SJSA1 (cell line): ENCODE measurements at places on chromosomes 11 and 22. TPM values are rescaled to one million over a fixed set of nuclear protein-coding genes. Genes with fewer than 3 reads are reported as not detected.

DNA sequence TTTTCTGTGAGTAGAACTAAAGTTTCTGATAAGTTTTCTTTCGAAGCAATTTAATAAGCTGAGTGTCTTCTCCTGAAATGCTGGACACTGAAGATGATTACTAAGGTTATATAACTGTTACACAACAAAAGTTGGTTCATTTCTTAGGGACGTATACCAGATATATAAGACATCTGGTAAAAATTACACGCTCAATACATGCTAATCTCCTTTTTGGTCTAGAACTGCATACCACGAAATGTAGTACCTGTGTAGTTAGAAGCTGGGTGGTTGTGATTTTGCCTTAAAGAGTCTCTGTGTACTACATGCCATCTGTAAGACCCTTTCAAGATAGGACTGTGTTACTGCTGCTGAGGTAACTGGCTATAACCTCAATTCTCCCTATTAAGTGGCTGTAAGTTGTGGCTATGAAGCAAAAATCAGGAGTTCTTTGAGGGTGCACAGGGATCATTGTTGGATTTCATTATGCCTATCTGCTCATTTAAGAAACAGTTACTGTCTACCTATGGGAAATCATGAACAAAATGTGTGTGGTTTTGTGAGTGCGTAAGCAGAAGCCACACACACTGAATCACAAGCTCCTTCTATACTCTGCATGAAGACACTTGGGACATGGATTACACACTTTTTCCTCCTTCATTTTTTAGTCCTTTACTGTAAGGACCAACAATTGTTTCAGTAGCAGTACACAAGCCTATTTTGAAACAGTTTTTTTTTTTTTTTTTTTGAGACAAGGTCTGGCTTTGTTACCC, 195.9 kb downstream of the SWAP70 start:
- DNase-seq, result no peak

GRCh38 chr11:125263268-125263790, 98.8 kb downstream of the PKNOX2 start:
- peak; percentile 64 for DNase-seq

DNA sequence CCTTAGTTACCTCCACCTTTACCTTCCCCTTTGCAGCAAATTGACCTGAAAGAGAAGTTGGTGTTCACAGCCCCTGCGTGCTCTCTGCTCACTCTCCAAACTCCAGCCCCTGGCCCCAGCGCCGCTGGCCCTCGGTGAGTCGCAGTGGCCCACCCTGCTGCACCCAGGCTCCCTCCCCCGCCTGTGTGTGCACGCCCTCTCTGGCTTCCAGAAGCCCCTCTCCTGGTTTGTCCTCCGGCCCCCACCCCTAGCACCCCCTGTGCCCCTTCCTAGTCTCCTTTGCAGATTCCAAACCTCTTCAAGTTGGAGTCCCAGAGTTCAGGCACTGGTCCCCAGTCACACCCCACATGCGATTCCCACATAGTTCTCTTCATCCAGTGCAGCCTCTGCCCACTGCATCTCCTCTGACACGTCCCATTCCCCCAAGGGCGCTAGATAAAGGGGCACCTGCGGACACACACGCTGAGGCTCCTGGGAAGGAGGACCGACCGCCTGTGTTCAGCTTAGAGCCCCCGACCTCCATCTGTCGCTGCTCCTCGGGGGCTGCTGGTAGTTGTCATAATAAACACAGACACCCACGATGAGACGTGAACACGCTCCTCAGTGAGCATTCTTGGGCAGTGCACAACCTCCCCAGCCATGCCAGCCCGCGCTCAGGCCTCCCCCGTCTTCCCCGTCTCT, 1.5 kb upstream of the PHRF1 start:
- no peak for DNase-seq

DNA sequence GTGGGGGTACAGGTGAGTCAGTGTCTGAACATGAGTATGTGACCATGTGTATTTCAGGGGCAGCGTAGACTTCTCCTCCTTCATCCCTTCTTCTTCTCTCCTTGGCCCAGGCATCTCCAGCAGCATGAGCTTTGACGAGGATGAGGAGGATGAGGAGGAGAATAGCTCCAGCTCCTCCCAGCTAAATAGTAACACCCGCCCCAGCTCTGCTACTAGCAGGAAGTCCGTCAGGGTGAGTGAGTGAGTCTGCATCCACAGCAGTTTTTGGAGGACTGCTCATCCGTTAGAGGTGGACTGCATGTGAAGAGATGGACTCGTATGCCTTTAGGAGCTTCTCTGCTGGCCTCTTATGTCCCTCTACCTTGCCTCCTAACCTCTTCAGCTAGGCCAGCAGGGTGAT, 15.6 kb downstream of the TUB start:
- no peak for DNase-seq

GRCh38 chr11:45662096-45662664, 3.2 kb downstream of the CHST1 start:
- no peak for DNase-seq

- no peak for DNase-seq
Measured at GRCh38 chr22:46142548-46143490, 7.5 kb upstream of the PPARA start.

DNA sequence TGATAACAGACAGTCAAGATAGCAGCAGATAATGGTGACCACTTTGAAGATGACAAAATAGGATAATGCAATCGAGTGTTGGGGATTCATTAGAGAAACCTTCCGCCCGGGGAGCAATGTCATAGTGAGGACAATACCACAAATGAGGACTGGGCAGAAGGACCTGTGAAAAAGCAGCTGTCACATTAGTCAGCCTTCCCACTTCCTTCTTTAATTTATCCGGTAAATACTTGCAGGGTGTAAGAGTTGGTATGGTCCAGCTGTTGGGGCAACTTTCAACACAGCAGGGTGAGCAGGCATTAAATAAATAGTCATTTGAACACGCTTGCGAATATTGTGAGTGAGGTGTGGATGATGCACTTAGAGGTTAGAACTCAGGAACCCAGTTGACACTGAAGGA, 132.5 kb upstream of the KIRREL3 start:
- no peak for DNase-seq

GRCh38 chr11:116386118-116386699, 386.6 kb downstream of the BUD13 start:
- DNase-seq, result no peak

DNA sequence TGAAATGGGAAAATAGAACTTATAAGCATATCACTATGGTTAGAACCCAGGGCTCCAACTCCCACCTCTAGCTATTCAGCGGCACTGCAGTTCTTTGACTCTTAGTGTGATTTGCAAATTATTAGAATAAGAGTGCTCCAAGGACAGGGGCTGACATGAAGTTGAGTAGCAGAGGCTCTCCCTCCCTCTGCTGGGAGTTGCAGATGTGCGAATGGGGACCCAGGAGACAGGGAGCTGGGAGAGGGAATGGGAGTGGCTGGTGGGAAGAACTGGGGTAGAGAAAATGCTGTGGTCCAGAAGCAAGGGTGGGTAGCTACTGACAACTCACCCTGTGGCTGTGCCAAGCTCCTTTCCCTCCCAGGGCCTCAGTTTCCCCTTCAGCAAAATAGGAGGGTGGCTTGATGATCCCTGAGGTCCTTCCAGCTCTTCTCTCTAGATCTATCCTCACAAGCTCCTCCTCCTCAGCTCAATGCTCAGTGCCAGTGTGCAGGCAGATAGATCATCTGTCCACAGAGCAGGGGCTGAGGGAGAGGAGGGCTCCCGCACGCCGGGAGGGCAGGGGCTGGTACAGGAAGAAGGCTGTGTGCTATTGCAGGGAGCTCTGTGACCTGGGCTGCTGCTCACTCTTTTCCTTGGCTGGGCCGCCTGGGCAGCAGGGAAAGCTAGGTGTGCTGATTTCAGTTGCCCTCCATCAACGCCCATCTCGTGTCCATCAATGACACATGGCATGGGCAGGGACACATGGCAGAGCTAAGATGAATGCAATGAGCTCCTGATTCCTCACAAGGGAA, 99.0 kb downstream of the NECTIN1 start:
- DNase-seq, result no peak

- DNase-seq, result no peak
Measured at GRCh38 chr22:22721681-22722354, 77.4 kb downstream of the GGTLC2 start.

DNA sequence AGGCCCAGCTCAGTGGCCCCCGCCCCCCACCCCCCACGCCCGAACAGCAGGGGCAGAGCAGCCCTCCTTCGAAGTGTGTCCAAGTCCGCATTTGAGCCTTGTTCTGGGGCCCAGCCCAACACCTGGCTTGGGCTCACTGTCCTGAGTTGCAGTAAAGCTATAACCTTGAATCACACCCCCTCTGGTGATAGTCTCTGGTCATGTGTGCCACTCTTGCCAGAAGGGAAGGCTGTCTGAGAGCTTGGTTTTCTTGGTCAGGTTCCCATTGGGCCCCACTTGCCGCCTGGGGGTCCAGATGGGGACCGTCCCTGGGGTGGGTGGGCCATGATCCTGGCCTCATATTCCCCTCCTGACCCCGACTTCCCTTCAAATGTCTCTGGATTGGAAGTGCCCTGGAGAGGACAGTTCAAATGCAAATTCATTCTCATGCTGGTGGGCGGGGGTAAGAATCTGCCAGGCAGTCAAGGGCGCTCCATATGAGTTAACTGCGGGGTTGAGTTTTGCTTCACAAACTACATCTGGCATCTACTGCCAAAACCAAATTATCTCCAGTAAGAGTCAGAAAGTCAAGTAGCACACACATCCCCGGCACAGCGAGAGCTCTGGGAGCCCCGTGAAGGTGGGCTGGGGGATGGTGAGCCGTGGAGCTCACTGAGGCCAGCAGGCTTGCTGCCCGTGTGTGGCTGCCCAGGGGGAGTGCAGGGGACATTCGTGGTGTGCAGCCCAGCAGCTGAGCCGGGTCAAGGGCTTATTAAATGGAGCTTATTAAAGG, 35.7 kb downstream of the B3GAT1 start:
- no peak for DNase-seq

CREBZF gene
- 15.2 and 24.6 TPM in 2 replicates for total RNA-seq

JHY gene
- 2.4 and 2.6 TPM in 2 replicates for total RNA-seq

TRIOBP gene
- total RNA-seq, result 90.4 and 92.5 TPM in 2 replicates

GAL3ST1 gene
- total RNA-seq, result not detected in 2 replicates

SLC29A2 gene
- not detected in 2 replicates for total RNA-seq

ZNRF3 gene
- 3.2 and 6.0 TPM in 2 replicates for total RNA-seq

CCDC85B gene
- 94.0 and 160 TPM in 2 replicates for total RNA-seq

TNNI2 gene
- total RNA-seq, result not detected in 2 replicates

RFPL2 gene
- total RNA-seq, result not detected in 2 replicates

APOA4 gene
- not detected in 2 replicates for total RNA-seq

LRRC55 gene
- not detected in 2 replicates for total RNA-seq
